ENCODE measurements at places on chromosomes 6 and 20.

DNA sequence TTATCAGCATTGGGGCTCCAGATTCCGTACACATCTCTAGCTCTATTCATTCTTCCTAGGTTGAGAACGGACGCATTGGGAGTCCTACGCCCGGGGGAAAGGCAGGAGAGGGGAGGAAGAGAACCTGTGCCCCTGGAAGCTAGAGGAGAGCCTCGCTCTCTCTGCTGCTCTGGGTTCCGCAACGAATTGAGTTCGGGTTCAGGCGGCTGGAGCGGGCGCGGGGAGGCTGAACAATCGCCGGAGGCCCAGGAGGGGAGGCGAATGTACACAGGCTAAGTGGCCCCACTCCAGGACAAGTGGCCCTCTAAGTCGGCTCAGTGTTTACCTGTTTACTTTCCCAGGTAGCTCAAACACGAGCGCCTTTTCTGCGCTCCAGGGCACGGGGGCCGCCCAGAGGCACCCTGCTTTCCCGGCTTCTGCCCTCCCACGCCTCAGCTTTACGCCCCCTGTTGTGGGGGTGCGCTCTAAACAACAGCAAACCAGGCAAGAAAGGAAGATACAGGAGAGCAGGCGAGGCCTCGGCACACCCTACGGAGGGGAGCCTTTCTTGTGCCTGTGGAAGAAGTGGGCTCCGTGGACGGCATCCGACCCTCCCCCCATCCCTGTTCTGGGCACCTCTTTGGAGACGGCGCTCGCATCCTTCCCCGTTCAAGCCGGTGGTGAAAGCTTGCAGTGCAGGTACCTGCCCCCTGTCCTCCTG, 4.6 kb upstream of the NKX2-2 start:
- no peak for DNase-seq

DNA sequence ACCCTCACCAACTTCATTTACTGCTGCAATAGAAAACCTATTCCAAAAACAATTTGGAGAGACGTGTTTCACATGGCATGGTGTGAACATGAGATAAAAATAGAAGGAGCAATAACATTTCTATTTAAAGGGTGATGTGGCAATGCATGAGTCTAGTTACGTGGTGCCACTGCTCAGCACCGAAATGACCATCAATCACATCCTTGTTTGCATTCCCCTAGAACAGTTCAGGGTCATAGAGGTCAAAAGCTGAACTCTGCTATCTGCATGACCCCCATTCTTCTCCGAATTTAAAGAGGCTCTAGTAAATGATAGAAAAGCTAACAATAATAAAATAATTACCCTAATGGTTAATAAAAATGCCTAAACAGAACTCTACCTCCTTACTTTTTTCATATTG, 29.5 kb downstream of the ROS1 start:
- DNase-seq, result no peak

GRCh38 chr20:62201173-62202082, 18.6 kb downstream of the MTG2 start:
- DNase-seq, result no peak

- no peak for DNase-seq
Observed at GRCh38 chr6:32290886-32291450, 67.1 kb upstream of the NOTCH4 start.

DNA sequence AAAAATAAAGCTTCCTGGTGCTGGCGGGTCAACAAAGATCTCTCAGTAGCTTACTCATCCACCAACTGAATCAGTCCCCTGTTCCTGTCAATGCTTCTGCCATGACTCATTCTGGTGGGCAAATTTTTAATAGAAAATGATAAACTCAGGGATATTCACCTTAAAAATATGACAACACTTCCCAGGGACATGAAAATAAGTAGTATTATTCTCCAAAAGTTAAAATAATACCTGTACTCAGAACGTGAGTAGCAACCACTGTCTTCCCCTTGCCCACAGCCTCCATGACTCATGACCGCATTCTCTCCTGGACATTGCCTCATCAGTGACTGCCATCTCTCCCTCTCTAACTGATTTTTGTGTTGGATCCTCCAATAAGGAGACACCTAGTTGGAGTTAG, 552.3 kb downstream of the KIF16B start:
- DNase-seq, result no peak

- no peak for DNase-seq
Observed at GRCh38 chr6:157484181-157484580, 103.2 kb downstream of the ZDHHC14 start.

DNA sequence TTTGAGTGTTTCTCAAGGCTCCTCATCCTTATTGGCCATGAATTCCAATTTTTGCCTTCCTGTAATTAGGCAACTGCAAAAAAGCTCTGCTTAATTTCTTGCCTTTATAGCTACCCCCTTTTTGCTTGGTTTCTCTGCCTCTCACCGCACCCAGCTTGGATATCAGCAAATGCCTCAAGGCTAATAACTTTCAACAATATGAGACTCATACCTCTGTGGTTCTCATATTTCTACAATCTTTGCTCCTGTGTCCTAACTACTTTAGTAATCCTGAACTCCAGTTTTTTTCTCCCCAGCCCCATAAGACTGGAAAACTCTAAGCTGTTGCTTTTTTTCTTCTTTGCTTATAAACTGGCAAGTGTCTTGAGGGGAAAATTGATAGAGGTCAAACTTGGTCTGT, 88.8 kb downstream of the EYA2 start:
- DNase-seq, result no peak

- no peak for DNase-seq
Observed at GRCh38 chr6:119966484-119966883, 616.9 kb upstream of the MAN1A1 start.

DNA sequence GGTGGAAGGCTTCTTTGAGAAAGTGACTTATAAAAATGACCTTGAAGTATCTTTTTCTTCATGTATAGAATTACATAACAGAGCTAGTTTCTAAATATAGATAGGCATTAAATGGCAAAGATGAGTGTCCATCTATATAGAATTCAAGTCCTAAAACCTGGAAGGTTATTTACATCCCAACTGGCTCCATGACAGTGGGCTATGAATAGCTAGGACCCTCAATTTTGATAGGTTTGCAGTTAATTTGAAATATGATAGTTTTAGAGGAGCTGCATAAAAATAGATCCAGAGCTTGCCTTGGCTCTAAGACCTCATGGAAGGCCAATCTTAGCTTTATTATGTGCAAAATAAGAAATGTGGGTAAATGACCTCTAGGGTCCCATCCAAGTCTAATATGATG, 310.6 kb upstream of the CITED2 start:
- no peak for DNase-seq
